Left hindlimb (tissue), 1 donor: ENCODE measurements at places on chromosomes 7 and 10.

DNA sequence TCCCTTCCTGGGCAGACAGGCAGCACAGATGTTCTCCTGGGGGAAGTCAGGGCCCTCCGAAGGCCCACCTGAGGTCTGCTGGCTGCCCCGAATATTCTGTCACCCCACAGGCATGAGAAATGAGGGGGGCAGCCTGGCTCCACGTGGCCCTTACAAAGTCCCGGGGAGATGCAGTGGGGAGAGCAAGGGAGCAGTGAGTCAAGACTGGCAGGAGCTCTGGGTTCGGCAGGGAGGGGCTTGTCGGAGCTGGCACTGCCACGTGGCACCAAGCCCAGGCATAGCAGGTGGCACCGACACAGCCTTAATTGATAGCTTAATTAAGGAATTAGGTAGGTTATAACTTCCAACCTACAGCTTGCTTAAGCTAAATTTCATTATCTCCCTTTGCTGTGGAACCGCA, 163.9 kb downstream of the USP6NL start:
- DNase-seq = no peak

- no peak for DNase-seq
Observed at GRCh38 chr7:106069471-106070200, 42.5 kb downstream of the SYPL1 start.

DNA sequence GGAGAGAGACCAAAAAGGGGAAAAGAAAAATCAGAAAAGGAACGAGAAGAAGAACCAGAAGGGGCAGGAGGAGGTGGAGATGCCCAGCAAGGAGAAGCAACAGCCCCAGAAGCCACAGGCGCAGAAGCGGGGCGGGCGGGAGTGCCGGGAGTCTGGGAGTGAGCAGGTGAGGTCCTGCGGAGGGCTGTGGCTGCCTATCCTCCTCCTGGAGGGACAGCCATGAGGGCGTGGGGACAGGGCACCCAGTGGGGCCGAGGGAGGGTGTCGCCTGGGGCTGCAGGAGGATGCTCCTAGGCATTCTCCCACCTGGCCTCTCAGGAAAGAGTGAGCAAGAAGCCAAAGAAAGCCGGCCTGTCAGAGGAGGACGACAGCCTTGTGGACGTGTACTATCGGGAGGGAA, 11.8 kb downstream of the CALHM2 start:
- no peak for DNase-seq

DNA sequence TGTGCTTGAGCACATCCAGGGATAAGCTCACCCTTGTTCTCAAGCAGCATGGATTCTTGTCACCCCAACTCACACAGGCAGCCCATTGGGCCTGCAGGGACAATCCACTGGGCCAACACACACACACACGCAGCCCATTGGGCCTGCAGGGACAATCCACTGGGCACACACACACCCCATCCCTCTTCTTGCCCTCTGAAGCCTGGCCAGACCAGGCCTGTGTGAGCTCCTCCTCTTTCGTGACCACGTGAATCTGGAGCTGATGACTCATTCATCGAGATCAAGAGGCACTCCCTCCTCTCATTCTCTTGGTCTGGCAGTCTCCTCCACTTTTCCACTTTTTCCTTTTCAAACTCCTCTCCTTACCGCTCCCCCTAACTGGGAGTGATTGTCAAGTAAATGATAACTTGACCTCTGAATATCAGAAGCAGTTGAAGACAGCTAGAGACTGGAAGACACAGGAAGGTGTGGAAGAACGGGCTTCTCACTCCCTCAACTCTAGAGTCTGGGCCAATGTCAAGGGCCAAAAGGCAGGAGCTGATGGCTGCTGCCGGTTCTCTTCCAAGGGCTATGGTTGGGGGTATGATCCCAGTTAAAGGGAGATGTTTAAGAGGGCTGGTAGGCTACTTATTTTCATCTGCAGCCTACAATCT, 89.7 kb downstream of the HIPK2 start:
- no peak for DNase-seq

GRCh38 chr10:130607366-130607765, 471.2 kb downstream of the GLRX3 start:
- no peak for DNase-seq

DNA sequence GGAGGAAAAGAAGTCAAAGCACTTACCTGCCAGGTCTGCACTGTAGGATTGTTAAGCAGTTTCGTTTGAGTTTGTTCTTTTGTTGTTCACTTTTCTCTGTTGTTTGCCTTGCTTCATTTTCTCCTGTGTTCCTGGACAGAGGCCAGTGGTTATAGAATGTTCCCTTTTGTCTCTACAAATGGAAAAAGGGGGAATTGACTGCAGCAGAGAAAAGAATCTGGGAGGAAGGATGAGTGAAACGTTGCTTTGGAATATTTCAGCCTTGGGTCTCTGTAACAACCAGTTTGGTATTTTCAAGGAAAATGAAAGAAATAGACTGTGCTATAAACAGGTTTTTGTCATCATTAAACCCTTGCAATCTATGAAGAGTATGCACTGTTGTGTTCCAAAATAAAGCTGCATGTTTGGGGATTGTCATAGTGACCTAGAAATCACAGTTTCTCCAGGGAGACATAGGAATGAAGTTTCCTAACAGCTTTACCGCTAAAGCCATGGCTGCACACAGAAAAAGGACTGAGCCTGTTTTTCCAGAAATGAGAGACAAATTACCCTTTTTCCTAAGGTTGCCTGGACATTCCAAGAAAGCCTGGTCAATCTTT, 60.8 kb upstream of the HABP2 start:
- DNase-seq = no peak

- DNase-seq = no peak
Observed at GRCh38 chr7:45404622-45405021, 169.5 kb upstream of the ADCY1 start.

DNA sequence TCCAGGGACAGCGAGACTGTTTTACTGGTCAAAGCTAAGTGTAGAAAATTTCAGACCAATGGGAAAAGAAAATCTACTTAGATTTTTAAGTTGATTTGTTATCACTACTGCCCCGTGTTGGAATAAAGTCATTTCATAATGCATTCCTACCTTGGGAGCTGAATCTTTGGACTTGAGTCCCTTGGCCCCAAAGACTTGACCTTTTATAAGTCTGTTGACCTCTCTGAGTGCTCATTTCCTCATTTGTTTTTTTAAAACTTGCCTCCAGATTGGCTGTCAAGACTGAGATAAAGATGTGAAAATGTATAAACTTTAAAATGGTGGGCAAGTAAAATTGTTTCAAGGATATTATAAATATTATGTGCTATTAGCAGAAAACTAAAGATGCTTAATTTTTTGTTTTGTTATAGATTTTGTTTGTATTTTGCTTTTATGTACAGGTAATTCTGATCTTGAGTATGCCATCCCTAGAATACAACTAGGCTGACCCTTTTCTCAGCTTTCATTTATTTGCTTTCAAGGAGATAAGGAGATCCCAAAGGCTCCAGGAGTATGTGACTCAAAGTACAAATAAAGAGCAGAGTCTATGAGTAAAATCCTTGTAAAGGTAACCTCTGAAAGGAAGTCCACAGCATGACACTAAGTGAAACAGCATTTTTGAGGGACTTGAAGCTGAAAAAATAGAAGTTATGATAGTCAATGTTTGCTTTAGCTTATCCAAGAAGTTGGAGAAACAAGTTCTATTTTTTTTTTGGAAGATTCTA, 54.6 kb downstream of the TMEM26 start:
- no peak for DNase-seq

DNA sequence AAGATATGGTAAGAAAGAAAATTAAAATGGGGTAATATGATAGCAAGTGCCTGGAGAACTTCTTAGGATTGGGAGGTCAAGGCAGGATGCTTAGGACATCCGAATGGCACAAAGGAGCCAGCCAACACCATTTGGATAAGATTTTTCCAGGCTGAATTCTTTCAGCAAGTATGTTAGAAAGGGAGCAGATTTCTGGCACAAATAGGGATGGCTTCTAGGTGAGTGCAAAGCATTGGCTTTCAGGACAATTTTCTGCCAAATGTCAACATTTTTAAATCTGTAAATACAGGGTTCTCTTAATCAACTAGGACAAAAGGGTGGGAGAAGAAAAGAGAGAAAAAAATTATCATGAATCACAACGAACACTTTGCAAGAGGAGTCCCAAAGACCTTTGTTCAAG, 409.1 kb downstream of the GPAM start:
- DNase-seq = no peak

GRCh38 chr10:126425032-126425431, 36.8 kb upstream of the ADAM12 start:
- no peak for DNase-seq

- DNase-seq = no peak
Observed at GRCh38 chr7:513521-514166, 6.0 kb downstream of the PDGFA start.

DNA sequence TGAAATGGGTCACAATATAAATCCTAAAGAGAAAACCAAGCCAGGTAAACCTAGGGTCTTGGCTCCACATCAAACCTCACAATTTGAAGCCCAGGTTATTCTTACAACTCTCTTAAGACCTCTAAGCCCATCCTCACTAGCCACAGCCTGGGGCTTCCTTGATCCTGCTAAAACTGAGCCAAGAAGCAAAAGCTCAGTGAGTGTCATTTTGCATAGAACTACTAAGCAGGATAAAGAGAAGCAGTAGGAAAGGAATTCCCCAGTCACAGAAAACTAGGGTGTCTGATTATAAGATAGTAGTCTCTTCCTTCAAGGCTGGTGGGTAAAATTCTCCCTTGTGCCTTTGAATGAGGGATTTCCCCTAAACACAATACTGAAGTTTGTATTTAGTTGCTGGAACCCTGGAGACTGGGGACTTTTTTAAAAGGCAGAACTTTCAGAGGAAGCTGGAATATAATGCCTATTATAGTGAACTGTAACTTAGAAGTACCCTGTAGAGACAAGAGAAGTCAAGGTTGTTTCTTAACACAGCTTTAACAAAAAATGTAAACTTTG, 196.6 kb upstream of the KIAA1217 start:
- DNase-seq = no peak

DNA sequence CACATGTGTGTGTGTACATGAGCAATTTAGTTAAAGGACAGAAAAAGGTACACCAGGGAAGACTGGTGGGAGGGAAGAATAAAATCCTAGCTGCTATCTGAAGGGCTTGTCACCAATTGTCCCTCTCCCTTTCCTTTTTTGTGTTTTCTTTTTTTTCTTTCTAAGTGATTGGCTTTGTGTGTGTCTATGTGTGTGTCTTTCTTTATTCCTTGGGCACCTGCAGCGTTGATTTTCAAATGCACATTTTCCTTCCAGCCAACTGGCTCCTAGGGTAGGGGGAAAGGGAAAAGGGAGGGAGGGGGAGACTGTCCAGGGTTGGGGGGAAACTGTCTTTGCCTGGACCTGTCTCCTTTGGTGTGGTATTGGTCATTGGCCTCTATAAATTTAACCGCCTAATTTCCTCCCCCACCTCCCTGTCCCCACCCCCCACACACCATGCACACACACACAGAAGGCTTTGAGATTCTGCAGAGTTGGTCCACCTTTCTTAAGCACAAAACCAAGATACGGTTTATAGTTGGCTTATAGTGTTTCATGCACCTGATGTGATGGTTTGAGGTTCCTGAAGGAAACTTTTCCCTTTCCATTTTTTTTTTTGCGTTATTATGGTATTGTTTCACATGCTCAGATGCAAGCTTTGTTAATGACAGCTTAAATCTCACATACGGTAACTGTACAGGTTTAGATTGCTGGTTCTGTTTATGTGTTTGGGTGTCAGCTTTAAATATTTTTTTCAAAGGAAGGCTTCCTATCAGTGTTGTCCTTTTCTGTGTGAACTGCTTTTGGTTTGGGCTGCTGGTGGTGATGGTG, 2.6 kb downstream of the AUTS2 start:
- no peak for DNase-seq

- no peak for DNase-seq
Observed at GRCh38 chr7:139362981-139363380, 3.3 kb downstream of the LUC7L2 start.

GRCh38 chr7:112124061-112124766, 82.0 kb downstream of the DOCK4 start:
- DNase-seq = no peak

DNA sequence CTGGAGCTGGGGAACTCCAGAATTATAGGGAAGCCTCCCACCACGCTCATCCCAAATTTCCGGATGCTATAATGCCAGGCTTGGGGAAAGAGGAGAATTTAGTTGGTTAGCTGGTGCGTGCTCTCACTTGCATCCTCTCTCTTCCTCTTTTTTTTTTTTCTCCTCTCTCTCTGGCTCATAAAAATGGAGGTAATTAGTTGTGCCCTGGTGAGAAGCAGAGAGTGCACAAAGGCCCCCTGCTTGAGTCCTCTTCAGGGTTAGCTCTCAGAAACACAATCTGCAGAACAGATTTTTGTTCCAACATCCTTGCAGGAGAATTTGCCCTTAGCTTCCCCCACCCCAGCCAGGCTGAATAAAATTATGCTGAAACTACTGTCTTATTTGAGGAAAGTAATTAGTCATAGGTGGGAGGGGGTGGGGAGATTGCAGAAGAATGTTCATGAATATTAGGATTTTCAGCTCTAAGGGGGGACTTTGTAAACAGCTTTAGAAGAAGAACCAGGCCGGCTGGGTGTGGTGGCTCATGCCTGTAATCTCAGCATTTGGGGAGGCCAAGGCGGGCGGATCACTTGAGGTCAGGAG, 7.6 kb downstream of the SERPINE1 start:
- DNase-seq = no peak

GRCh38 chr7:33157781-33158180, 28.4 kb downstream of the BBS9 start:
- no peak for DNase-seq

- DNase-seq = peak; percentile 69
Observed at GRCh38 chr10:11610826-11611247, 613 bp downstream of the USP6NL start.

DNA sequence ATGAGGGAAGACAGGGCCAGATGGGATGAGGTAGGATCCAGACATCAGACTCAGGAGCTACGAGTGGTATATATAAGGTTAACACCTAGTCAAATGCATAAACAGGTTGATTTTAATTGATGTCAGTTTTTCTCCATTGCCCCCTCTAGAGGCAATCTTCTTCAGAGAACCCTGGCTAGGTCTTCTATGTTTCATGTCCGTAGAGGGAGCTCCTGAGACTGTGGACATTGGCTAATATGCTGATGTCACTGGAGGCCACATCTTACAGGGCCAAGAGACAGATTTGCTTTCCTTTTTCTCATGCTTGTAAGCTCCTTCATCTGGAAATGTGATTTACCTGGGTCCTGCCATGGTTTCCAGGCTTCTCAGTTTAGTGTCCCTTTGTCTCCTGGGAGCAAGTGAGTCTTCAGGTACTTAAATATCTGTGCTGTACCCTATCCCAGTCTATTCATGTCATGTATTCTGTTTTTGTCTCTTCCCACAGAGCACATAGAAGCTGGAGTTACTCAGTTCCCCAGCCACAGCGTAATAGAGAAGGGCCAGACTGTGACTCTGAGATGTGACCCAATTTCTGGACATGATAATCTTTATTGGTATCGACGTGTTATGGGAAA, 161.6 kb upstream of the PRSS1 start:
- DNase-seq = no peak
